ENCODE measurements at places on chromosomes 5 and 9.

GRCh38 chr5:41808294-41808693 lies 61.9 kb downstream of the OXCT1 start:
- DNase-seq, result no peak

DNA sequence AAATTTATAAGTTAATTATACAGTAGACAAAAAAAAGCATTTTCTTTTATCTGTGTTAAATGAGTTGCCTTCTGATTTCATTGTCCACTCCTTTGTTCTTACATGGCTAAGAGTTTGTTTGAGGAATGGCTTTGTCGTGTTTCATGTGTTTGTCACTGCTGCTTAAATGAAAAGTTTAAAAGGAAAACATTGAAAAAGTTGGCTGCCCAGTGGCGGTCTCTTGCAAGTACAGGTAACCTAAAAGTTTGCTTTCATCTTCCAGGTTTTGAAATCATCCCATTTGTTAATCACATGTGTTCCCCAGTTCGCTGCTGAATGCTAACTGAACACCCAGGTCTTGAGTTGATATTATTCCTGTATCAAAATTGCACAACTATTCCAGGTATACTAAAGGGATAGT lies 33.9 kb downstream of the EGFLAM start:
- DNase-seq, result no peak

DNA sequence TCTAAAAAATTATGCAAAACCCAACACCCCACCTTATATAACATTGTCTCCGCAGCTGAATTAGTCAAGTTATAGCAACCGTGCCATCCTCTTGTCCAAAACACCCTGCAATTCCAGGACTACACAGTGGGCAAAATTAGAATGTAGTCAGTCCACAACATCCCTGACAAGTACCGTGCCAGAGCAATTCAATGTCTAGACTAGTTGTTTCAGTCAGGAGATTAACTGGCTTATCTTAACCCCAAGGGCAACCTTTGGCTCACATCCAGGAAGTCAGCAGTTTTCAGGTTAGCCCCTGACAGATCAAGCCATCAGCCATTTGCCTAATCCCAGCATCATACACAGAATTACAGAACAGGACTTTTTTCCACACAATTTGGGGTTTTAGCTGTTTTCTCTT lies 240.8 kb upstream of the TMEM161B start:
- no peak for DNase-seq

GRCh38 chr5:5218396-5218795 lies 78.3 kb downstream of the ADAMTS16 start:
- DNase-seq, result no peak

- DNase-seq, result no peak
Observed at GRCh38 chr5:161085056-161085455, 233.0 kb upstream of the ATP10B start.

- no peak for DNase-seq
Observed at GRCh38 chr5:116488356-116489041, 86.1 kb downstream of the SEMA6A start.

DNA sequence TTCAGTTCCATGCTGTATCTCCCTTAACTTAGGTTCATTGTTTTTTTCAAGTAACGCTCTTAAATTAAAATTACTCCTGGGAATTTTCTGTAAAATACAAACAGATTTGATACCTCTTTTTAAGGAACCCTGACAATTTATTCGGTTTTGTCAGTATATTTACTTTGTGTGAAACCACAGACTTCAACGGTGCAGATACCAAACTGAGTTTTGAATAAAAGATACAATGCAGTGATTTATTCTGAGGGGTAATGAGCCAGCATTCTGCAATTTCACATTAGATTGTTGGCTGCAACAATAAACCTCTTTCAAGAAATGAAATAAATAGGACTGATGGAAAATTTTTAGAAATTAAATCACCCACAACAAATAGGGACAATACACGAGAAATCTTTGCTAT lies 308.6 kb upstream of the EDIL3 start:
- DNase-seq, result no peak

DNA sequence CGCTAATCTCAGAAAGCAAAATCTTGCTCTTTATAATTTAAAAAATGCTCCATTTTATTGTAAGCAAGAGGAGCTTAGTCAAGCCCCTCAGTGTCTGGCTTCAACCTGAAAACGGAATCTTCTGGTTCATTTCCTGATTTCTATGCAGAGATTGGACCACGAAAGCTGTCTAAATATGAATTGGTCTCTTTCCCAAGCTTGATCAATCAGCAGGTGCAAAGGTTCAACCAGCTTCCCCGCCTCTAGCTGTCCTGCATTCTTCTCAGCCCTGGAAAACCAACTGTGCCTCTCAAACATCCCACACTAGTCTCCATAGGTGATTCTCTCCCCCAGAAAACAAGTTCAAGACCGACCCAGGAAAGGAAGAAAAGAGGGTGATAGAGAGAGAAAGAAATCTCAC lies 34.5 kb downstream of the FNBP1 start:
- DNase-seq, result no peak
